ENCODE measurements at places on chromosomes 3 and 15.

DNA sequence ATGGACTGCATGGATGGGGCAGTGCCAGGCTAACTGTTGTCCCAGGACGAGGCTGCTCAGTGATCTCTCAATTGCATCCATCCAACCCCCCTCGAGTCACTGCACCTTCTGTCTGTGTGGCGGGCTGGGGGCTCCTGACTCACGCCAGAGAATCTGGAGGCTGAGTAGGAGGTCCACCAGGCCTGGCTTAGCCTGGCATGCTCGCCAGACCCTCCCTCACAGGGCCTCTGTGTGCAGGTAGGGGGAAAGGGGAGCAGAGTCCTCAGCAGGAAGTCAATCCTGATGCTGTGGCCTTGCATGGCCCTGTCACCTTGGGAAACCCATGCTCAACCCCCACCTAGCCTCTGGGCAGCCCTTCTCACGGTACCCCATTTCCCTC, 140.6 kb downstream of the NUP210 start:
- no peak for ATAC-seq

- ATAC-seq = no peak
These were observed 77.3 kb upstream of the CGNL1 start for GRCh38 chr15:57298843-57299550.

DNA sequence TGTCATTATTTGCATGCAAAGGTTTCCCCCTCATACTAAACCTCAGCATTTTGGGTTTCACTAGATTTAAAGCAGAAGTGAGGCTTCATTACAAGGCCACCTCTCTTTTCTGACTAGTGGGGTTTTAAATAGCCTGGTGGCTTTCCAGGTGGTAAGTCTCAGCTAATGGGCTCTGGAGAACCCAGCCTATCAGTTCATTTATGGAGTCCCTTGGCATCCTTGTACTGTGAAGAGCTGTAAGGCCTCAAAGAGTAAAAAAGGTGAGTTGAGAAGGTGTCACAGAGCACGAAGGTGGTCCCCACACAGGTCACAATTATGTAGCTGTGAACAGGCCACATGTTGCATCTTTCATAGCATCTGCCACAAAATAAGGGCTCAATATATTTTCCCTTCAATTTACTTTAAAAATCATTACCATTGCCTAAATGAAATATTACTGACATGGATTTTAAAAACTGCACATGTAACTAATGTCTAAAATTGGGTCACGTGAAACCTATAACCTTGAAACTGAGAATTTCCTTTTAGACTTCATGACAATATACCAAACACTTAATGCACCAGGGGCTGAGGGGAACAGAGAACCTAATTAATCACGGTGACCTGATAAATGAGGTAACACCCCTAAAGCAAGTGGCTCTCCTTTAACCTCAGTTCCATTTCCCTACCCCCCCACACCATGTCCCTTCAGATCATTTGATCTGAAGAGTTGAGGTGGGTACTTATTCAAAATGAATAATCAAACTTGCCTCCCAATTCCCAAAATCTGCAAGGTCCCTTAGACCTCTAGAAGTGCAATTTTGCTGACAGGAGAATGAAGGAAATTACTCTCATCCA, 1.3 kb downstream of the NGLY1 start:
- ATAC-seq = no peak

GRCh38 chr3:173410849-173411248, 13.3 kb downstream of the NLGN1 start:
- no peak for ATAC-seq

GRCh38 chr3:143084856-143085731, 34.5 kb upstream of the CHST2 start:
- peak; percentile 59 for ATAC-seq

DNA sequence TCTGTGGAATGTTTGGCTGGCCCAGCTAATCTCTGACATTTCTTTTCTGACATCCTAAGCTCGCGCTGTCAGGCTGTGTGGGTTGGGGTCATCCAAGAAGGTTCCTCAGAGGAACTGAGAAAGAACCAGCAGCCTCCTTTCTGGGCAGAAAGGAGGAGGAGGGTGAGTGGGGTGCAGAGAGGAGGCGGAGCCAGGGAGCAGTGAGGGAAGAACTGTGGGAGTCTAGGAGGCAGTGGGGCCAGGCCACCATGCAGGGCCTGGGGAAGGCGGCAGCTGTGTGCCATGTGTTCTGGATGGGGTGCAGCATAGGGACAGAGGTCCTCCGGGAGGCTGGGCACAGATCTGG, 5.3 kb downstream of the SEMA7A start:
- no peak for ATAC-seq

DNA sequence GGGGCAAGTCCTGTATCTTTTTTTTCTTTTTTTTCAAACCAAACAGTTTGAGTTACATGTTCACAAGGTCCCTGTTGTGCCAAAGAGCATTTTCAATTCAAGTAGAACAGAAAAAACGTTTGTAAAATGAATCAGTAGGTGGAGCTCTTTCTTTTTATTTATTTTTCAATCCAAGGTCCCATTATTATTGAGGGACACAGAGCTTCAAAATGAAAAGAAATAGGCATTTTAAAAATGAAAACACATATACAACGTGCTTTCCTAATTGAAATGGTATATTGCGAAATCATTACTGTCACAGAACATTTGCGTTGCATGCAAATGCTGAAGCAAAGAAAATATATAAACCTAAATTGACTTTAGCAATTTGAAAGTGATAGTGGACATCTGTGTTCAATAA, 711.0 kb downstream of the MECOM start:
- ATAC-seq = 0 out of 3 replicates have a peak, but pooled peaks have one; percentile 33

- no peak for ATAC-seq
These were observed 510.6 kb upstream of the SGO1 start for GRCh38 chr3:20696388-20697150.

- ATAC-seq = no peak
These were observed 655.2 kb downstream of the RBMS3 start for GRCh38 chr3:29936054-29936453.

GRCh38 chr3:128276577-128277183, 123.4 kb downstream of the EEFSEC start:
- ATAC-seq = no peak

- ATAC-seq = no peak
These were observed 21.4 kb downstream of the ACAP2 start for GRCh38 chr3:195421400-195421799.

DNA sequence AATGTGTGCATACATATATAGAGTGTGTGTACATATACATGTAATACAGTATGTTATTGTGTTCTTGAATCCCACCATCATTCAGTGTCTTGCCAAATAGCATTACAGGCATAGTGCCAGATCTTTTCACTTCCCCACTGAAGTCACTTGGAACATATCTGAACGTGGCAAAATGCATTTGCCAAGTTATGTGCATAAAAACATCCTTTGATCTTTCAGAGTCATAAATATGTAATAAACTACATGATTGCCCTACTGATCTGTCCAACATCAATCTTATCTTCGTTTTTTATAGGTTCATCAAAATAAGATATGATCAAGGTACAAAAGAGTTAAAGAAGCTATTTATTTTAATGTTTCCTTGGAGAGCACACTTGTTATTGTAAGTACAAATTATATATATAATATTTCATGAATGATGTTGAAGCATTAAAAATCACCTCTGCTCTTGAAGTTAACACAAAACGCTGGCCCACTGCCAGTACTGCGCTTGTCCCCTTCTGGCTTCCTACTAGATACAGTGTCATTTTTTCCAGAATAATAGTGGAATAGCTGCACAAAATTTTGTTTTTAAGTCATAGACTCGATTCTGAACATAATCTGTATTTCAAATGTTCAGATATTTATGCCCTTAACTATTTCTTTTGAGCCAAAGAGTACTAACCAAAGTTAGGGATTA, 549.5 kb upstream of the ARRDC4 start:
- ATAC-seq = no peak

DNA sequence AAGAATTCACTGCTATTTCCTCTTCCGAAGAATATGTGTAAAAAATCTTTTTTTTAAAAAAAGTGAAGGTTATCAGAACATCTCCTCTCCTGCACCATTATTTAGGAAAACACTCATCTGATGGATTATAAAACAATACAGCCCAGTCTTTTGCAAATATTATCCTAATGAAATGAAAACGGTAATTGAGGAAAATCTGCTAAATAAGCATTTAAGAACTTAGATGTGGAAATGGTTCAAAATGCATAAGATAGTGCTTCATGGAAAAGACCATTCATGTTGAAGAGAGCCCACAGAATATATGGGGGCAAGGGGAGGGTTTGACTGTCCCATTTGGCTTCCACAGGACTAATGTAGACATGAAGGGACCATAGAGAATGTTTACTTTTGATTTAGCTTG, 47.8 kb downstream of the ISL2 start:
- ATAC-seq = no peak

DNA sequence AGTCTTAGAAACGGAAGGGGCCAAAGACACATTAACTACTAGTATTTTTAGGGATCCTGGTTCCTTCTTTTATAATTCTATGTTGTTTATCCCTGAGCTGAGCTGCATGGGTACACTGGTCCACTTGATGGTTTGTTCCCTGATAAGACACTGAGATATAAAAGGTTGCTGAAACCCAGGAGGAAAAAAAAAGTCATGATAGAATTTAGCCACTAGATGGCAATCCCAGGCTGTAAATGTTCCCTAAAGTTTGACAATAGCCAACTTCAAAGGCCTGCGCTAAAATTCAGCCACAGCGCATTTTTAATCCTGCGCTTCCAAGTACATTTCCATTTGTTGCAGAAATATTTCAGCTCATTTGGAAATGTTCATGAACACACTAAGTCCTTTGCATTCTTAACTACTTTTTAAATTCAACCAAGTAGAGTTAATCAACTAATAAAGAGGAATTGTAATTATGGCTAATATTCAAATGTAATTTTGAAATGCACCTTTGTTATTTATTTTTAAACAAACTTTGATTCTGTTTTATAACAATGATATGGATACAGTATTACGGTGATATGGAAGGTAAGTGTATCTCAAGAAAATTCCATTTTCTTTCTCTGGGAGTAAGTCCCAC, 249.3 kb upstream of the FEZF2 start:
- ATAC-seq = peak; percentile 83

DNA sequence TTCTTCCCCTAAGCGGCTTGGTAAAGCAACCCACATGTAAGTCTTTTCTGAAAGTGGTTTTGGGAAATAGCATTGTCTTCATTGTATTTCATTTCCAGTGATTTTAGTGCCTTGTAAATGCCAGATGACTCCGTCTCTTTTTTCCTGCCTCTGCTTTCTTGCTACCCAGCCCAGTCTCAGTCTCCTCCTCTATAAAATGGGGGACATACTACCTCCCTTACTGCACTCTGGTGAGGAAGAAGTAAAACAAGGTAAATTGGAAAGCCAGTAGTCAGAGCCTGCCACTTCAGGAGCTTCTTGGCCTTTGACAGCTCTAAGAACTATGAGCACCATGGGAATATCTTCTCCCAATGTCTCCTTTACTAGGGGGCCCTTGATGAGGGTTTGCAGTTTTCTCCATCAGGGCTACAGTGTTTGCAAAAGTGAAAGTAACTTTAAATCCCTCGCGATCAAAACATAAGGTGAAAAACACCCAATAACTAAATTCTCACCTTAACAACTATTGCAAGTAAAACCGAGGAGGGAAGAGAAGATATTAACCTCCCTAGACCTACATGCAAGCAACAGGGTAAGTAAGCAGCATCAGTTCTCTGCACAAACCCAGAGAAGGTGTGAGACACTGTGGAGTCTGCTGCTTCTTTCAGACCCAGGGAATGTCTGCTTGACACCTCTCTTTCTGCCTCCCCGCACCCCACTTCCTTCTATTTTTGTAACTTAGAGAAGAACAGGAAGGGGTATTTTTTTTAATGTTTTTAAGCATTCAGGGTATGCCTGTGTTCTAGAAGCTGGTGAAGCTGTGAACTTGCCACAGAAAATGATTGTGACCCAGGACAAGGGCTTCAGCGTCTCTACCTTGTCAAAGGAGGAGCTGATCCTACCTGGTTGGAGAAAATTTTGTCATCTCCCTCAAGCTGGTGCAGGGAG, 159.1 kb upstream of the EOMES start:
- ATAC-seq = peak; percentile 35

- ATAC-seq = no peak
These were observed 1.1 kb upstream of the CSRNP1 start for GRCh38 chr3:39154280-39155021.

DNA sequence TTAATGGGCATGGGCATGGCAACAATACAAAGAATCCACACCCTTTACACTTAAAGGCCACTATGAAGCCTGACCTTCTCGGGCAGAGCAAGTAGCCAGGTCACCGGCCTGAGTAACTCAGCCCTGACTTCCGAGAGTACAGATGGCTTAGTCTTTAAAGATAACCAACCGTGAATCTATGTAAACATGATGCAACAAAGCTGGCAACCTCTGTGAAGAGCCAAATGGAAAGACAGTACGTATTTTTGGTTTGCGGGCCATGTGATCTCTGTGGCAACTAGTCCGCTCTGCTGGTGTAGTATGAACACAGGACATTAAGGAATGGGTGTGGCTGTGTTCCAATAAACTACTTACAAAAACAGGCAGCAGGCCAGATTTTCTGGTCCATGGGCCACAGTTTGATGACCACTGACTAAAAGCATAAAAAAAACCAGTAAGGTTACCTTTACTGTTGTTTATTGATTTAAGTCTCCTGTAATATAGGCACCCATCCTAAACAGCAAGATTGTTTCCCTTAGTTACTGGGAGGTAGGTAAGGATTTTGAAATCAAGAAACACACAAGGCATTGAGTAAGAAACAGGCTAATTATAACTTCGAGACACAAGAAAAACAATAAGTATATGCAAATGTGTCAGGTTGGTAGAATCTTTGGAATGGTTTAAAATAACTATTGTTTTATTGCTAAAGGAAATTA, 14.5 kb downstream of the RIOX2 start:
- no peak for ATAC-seq

All from SK-N-SH treated with all-trans-retinoic acid at 6 μM for 48 hours (cell line).